ENCODE measurements at places on chromosomes 5 and 9. TPM values are rescaled to one million over a fixed set of nuclear protein-coding genes. Genes with fewer than 3 reads are reported as not detected.

DNA sequence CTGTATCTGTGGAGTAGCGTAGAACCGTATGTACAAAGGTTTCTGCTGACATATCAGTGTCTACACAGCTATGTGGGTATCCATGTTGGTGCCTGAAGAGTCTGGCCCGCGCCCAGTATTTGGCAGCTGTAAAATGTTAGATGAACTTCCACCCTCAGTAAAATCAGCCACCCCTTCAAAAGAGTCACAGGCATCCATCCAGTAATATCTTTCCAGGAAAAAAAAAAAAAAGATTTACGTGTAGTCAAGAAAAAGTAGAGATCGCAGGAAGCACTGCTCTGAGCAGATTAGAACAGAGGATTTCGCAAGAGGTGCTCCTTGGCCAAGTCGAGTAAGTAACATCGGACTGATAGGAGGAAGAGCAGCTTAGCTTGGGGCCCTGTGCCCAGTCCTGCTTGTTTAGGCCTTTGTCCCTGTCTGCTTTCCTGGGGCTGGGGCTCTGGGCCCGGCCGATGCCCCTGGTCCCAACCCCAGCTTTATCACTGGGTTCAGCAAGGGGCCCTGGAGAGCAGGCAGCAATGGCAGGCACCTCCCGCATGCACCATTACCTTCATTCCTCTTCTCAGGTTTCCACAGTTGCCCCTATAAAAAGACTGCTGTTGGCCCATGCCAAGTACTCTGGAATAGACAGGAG is 21.2 kb downstream of the DAPK1 start:
- peak; percentile 98 for DNase-seq

- DNase-seq, result no peak
These were observed 493.6 kb upstream of the RIOK2 start for GRCh38 chr5:97676608-97677007.

DNA sequence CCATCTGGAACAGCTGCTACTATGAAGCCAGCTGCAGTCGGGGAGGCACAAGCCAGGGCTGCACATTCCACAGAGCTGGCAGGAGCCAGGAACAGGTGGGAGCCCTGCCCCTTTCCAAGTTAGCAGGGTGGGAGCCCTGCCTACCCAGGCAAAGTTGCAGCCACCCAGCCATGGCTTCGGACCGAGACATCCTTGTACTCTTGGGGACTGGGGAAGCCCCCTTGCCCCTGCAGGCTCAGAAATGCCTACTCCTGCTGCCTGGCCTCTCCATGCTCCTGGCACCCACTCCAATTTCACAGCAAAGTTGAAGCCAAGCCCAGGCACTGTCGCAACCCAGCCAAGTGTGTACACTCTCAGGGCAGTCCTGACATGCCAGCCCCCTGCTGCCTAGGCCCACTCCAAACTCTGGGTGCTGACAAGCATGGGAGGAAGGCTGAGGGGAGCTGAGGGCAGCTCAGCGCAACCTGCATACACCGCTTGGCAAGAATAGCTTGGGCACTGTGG is 165.1 kb downstream of the RNF180 start:
- no peak for DNase-seq

DNA sequence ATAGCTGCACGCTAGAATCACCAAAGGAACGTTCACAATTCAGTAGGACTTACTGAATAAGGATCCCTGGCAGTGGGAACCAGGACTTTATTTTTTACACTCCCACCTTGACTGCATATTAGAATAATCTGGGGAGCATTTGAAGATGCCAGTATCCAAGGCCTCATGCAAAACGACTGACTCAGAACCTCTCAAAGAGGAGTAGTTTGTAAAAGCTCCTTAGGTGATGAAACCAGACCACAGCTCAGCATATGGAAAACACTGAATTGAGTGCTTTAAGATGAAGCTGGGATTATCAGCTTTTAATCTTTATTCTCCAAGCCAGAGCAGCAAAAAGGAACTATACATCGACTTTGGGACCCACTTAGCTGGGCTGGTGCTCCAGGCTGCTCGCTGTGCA is 288.3 kb downstream of the MLLT3 start:
- no peak for DNase-seq

- no peak for DNase-seq
These were observed 530.3 kb downstream of the RASEF start for GRCh38 chr9:82532504-82533180.

DNA sequence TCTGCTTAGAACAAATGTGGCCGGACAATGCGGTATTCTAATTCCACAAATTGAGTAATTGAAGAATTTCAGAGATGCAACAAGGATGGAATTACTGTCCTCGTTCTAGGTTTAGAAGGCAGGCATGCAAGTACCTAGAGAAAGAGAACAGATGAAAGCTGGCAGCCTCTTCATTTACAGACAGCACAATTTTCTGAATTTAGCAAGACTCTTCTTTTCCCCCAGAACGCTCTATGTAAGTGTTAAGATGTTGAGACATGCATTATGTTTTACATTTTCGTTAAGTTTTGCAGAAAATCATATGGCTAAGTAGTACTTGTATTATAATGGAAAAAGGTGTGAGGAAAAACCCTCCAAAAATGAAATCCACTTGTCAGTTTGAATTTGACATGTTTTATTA is 259.5 kb upstream of the ARRDC3 start:
- DNase-seq, result no peak

GRCh38 chr5:167964529-167964928 is 326.9 kb upstream of the WWC1 start:
- no peak for DNase-seq

GRCh38 chr9:130498918-130499698 is 54.3 kb downstream of the ASS1 start:
- DNase-seq, result no peak

GRCh38 chr9:1964093-1964492 is 51.1 kb upstream of the SMARCA2 start:
- no peak for DNase-seq

The F2RL1 gene
- total RNA-seq, result 3.9 TPM

DNA sequence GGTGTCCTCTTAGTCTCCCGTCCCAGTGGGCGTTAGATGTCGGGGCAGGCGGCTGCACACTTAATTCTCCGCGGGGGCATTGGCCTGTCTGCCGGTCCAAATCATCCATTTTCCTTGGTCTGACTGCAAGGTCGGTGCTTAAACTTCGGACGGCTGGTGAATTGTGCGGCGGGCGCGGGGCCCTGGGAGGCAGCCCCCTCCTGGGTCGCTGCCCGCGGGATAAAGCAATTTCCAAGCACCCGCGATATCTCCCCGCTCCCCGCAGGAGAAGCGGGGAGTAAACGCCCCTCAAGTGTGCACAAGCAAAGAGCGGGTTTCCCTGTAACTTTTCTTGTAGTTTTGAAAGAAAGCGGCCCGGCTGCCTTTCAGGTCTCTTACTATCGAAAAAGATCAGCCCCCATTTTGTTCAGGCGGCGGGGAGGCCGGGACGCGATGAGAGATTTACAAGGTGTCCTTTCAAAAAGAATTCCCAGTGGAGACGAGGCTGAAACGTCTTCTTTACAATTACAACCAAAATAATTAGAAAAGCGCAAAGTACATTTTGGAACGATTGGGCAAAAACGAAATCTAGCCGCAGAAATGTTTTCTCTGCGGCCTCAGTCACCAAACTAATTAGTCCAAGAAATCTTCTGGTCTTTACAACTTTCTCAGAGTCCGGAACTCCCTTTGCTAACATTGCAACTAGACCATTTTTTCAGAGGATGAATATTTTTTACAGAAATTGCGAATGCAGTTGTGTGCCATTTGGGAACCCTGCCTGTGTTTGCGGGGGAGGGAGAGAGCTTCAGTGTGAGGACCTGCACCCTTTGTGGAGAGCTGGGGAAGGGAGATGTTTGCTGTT is 1.8 kb downstream of the IRX1 start:
- no peak for DNase-seq

DNA sequence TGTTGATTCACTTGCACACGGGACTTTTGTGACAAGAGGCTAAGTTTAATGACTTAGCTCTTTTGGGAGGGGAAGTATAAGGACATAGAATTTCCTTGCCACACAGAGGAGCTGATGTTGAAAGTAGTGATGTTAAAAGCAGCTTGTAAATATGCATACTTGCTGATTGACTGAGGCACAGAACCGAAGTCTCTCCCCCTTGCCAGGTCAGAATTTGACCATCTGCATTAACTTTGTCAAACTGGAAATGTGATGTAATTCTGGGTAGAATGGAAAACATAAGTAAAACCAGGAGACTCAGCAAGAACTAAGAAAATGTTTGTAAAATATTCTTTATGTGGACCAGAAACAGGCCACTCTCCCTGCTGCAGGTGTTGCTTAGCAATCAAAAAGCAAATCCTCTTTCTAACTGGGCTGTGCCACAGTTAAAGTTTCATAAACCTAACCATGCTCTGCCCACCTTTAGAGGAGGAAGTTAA is 284.2 kb downstream of the NR3C1 start:
- no peak for DNase-seq

GRCh38 chr5:6490246-6490645 is 41.6 kb downstream of the UBE2QL1 start:
- DNase-seq, result no peak

- DNase-seq, result no peak
These were observed 509.8 kb upstream of the CHD1 start for GRCh38 chr5:99438619-99439018.

The IRX2 gene
- total RNA-seq, result 6.5 TPM

The ARSI gene
- 15.9 TPM for total RNA-seq

DNA sequence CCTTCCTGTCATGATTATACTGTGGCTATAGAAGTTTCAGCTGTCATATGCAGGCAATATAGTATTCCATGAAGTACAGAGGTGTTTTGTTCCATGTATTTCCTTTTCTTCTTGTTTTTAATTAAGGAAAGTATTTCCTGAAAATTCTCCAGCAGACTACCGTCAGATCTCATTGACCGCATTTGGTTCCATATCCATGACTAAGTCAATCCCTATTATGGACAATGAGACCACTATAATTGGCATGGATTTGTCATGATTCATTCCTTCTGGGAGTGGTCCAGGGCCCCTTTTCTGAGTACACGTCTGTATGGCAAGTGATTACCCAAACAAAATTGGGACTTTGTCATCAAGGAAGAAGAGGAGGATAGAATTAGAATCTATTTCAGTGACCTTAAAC is 283.2 kb upstream of the CLINT1 start:
- no peak for DNase-seq

The TRUB2 gene
- 8.4 TPM for total RNA-seq

GRCh38 chr5:171336521-171337209 is 27.6 kb downstream of the TLX3 start:
- peak; percentile 69 for DNase-seq

- peak; percentile 13 for DNase-seq
These were observed 159.0 kb downstream of the PBX3 start for GRCh38 chr9:125906144-125906543.

The SPINK13 gene
- not detected for total RNA-seq

GRCh38 chr9:82670000-82670399 is 392.9 kb downstream of the RASEF start:
- DNase-seq, result no peak

Data from umbilical cord (tissue), 2 donors.